Parietal lobe (tissue), 2 donors: ENCODE measurements at places on chromosomes 4 and X. TPM values are rescaled to one million over a fixed set of nuclear protein-coding genes. Genes with fewer than 3 reads are reported as not detected.

Gene IQCM
- total RNA-seq: not detected

Gene SPATA4
- 0.63 TPM for total RNA-seq

Gene CENPVL1
- 2.5 TPM for total RNA-seq

Gene ANOS1
- 18.8 TPM for total RNA-seq

Gene DMP1
- not detected for total RNA-seq

Gene APBB2
- total RNA-seq: 97.3 TPM

Gene SERPINA7
- not detected for total RNA-seq

Gene SLC49A3
- total RNA-seq: 0.31 TPM

Gene AMBN
- total RNA-seq: 0.94 TPM

Gene SYP
- total RNA-seq: 121 TPM

Gene CDKL2
- total RNA-seq: 53.2 TPM

Gene PTPN13
- 102 TPM for total RNA-seq

Gene TACR3
- total RNA-seq: 1.3 TPM

Gene CFI
- 1.6 TPM for total RNA-seq

Gene ASB12
- total RNA-seq: 0.63 TPM

Gene CXCL11
- total RNA-seq: not detected

Gene DMRTC1B
- total RNA-seq: 0.94 TPM

Gene USP27X
- total RNA-seq: 13.1 TPM
